ENCODE measurements at places on chromosomes 2 and 18. TPM values are rescaled to one million over a fixed set of nuclear protein-coding genes. Genes with fewer than 3 reads are reported as not detected.

The XIRP2 gene
- total RNA-seq: 0.65 TPM

The ID2 gene
- total RNA-seq: 31.5 TPM

The FBXO36 gene
- total RNA-seq: 4.3 TPM

The TRAPPC8 gene
- 17.3 TPM for total RNA-seq

The AKAIN1 gene
- total RNA-seq: not detected
